Suprapubic skin (tissue), 4 donors: ENCODE measurements at places on chromosomes 11 and 22. TPM values are rescaled to one million over a fixed set of nuclear protein-coding genes. Genes with fewer than 3 reads are reported as not detected.

Gene NLRP10
- 21.7 TPM for total RNA-seq

- DNase-seq: no peak
- H3K4me3 ChIP-seq: no peak overlapping the region
- H3K4me1 ChIP-seq: no peaks in the 10 kb centered on the region
- H3K27ac ChIP-seq: no peak overlapping the region
- H3K27me3 ChIP-seq: no peaks in the 10 kb centered on the region
These were observed 13.3 kb downstream of the LPXN start for GRCh38 chr11:58562375-58562800.

GRCh38 chr22:46596032-46596441 is 24.1 kb upstream of the GRAMD4 start:
- H3K4me3 ChIP-seq: no peak overlapping the region
- H3K4me1 ChIP-seq: peaks cover 72% of the 10 kb centered on the region
- DNase-seq: no peak

GRCh38 chr11:78446210-78446609 is 28.6 kb upstream of the GAB2 start:
- H3K4me1 ChIP-seq: no peaks in the 10 kb centered on the region
- DNase-seq: no peak
- H3K36me3 ChIP-seq: peaks cover 2% of the 10 kb centered on the region
- no peak overlapping the region for H3K27ac ChIP-seq
- no peaks in the 10 kb centered on the region for H3K27me3 ChIP-seq

- H3K27ac ChIP-seq: no peak overlapping the region
- H3K4me1 ChIP-seq: peaks cover 4% of the 10 kb centered on the region
- H3K36me3 ChIP-seq: no peaks in the 10 kb centered on the region
These were observed 8.6 kb downstream of the TCN1 start for GRCh38 chr11:59857439-59858434.

GRCh38 chr11:66529069-66529468 is 16.8 kb downstream of the ZDHHC24 start:
- H3K4me3 ChIP-seq: no peak overlapping the region
- no peaks in the 10 kb centered on the region for H3K4me1 ChIP-seq
- H3K27me3 ChIP-seq: no peaks in the 10 kb centered on the region
- no peak for DNase-seq
- no peak overlapping the region for H3K27ac ChIP-seq

GRCh38 chr11:65427691-65428577 is 5.3 kb downstream of the NEAT1 start:
- H3K4me3 ChIP-seq: peak overlapping the region; percentile 91
- no peaks in the 10 kb centered on the region for H3K27me3 ChIP-seq
- peaks cover 59% of the 10 kb centered on the region for H3K4me1 ChIP-seq
- H3K27ac ChIP-seq: peak overlapping the region; percentile 98
- DNase-seq: peak; percentile 78

Gene CALCA
- total RNA-seq: not detected

Gene FOLR1
- 4.3 TPM for total RNA-seq

DNA sequence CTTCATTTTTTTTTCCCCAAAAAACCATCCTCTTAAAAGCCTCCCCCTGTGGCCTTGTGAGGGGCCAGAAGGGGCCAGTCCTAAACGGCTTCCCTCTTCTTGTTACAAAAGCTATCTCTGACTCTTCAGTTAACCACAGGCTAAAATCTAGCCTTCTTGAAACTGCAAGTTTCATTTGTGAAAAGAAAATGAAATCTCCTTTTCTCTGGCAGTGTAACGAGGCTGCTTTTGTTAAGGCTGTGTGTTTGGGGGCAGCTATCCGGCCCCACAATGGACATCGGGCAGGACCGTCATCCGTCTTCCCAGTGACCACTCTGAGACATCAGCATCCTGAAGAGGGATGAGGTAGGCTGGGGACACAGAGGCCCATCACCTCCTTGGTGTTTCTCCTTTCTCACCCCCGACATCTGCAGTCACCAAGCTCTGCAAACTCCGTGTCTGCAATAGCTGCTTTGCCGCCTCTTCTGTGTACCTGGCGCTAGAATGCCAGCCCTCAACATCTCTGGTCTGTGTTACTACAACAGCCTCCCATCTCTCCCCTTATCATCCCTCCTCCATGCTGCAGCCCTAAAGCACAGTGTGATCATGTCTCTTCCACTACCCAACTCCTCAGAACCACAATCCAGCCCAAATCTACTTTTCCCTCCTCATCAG is 94.0 kb downstream of the RCN1 start:
- no peaks in the 10 kb centered on the region for H3K36me3 ChIP-seq
- H3K4me3 ChIP-seq: no peak overlapping the region
- no peaks in the 10 kb centered on the region for H3K27me3 ChIP-seq
- no peaks in the 10 kb centered on the region for H3K4me1 ChIP-seq
- H3K27ac ChIP-seq: no peak overlapping the region
- DNase-seq: no peak

- H3K4me3 ChIP-seq: no peak overlapping the region
- H3K27me3 ChIP-seq: no peaks in the 10 kb centered on the region
- H3K36me3 ChIP-seq: no peaks in the 10 kb centered on the region
These were observed 258.5 kb downstream of the CNTN5 start for GRCh38 chr11:99279266-99279665.

Gene LUZP2
- total RNA-seq: 0.11 TPM

- no peaks in the 10 kb centered on the region for H3K36me3 ChIP-seq
- no peaks in the 10 kb centered on the region for H3K27me3 ChIP-seq
- no peak for DNase-seq
- no peak overlapping the region for H3K4me3 ChIP-seq
- no peaks in the 10 kb centered on the region for H3K4me1 ChIP-seq
- H3K27ac ChIP-seq: no peak overlapping the region
These were observed 1209.3 kb downstream of the BRD1 start for GRCh38 chr22:48618326-48618725.

Gene MPZL2
- 111 TPM for total RNA-seq

GRCh38 chr11:34907934-34908593 is 8.1 kb downstream of the APIP start:
- H3K27ac ChIP-seq: no peak overlapping the region
- H3K36me3 ChIP-seq: no peaks in the 10 kb centered on the region
